ENCODE measurements at places on chromosomes 13 and 19.

- no peak for DNase-seq
Observed at GRCh38 chr13:67996101-67996500, 766.0 kb upstream of the PCDH9 start.

DNA sequence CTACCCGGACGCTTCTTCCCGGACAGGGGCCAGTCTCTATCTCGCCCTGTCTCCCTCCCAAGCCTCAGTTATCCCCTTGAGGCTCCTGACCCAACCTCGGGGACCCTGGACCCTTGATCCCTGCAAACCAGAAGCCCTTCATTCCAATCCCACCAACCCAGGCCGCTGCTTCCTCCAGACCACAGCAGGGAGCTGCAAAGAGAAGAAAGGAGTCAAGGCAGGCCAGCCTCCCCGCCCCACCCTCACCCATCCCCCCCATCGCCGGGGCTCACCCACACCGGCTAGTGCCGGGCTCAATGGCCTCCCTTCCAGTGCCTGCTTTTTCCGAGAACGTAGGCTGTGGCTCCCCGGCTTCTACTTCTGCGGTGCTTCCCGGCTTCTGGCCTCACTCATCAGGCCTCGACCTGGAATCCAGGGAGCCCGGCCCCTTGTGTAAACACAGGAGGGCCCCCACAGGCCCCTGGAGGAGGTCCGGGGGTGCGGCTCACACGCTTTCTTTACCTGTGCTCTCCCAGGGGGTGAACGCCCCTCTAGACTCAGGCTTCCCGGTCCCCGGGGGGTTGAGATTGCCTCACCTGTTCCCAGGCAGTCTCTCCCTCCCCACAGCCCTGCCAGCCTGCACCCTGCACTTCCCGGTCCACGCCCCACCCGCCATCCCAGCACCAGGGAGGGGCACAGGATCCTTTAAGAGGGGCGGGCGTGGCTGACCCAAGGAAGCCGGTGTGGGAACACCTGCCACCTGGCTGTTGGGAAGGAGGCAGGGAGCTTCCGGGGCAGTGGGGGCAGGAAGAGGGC lies at the start of gene FAM83E:
Gene FAM83E (minus strand): TSS at position 641 of the 795 bp plus-strand sequence. CDS start 1,704 bp downstream, outside the sequence.
- DNase-seq: no peak

DNA sequence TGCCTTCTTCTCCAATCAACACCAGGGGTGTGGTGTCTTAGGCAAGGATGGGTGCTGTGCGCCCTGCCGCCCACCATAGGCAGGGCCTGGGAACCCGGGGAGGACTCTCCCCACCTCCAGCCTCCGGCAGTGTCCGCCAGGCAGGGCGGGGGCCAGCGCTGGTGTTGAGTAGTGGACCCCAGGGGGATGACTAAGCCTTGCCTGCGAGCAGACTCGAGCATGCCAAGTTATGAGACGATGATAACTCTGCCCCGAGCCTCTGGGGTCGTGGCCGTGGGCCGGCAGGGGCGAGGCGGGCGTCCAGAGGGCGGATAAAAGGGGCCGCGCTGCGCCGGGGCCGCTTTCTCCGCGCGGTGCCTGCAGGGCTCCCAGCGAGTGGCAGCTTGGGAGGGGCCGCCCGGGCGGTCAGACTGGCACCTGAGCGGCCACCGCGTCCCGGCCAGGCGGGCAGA lies at the start of gene MEDAG:
Gene MEDAG (plus strand): TSS at position 340 of the 452 bp plus-strand sequence. CDS start 245 bp downstream, outside the sequence.
- DNase-seq: no peak

GRCh38 chr19:53537121-53537520 lies 824 bp upstream of the ZNF331 start:
- DNase-seq: no peak

- no peak for DNase-seq
Observed at GRCh38 chr13:111482126-111482525, 161.7 kb downstream of the TEX29 start.

DNA sequence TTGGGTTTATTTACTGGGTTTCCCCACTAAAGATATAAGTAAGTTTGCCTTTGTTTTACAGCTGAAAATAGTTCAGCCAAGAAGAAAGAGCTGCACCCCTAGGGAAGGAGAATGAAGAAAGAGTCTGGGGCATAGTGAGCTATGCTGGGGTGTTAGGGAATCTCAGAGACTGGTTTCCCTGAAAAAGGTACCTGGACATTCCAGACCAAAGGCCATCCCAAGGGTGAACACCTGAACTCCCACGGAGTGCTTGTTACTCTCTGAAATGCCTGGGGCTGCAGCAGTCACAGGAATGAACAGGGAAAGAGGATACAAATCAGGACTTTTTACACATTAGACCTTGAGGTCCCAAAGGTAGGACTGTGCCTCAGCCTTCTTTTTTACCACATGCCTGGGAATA lies 337.6 kb upstream of the SLC10A2 start:
- no peak for DNase-seq

DNA sequence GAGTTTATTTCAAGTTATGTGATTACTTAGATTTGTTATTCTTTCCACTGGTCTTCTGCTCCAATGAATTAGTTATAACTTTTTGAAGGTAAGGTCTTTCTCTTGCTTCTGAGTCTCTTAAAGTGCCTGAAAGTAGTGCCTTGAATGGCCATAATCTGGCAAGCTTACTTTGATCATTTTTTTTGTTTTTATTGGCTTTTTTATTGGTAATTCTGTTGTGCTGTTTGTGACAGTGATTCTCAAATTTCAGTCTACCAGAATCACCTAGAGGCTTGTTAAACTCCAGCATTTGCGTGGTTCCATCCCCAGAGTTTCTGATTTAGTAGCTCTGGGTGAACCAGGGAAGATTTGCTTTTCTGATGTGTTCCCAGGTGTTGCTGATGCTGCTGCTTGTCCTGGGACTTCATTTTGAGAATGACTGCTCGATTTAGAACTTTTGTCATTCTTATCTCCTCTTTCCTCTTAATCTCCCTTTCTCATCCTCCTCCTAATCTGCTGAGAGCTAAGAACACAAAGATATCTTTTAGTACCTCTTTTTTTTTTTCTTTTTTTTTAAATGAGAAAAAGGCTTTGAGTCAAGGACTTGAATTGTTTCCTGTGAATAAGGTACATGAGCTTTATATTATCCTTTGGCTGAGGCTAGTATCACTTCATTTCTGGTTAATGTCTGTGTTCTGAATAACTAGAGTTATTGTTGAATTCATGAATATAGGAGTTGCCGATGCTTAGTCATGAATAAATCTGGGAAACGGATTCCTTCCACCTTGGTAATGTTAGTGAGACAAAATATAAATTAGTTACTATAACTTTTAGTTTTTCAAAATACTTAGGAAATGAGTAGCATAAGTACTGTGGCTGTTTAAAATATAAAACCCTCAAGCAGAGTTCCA lies 91.4 kb downstream of the PAN3 start:
- DNase-seq: no peak

GRCh38 chr13:78121459-78122348 lies 203.1 kb upstream of the EDNRB start:
- peak; percentile 6 for DNase-seq

- no peak for DNase-seq
Observed at GRCh38 chr19:18648973-18649315, 12.1 kb downstream of the KLHL26 start.

- DNase-seq: peak; percentile 75
Observed at GRCh38 chr19:31408460-31409124, 59.4 kb upstream of the TSHZ3 start.

- DNase-seq: no peak
Observed at GRCh38 chr13:110055089-110055488, 251.9 kb downstream of the COL4A1 start.

- no peak for DNase-seq
Observed at GRCh38 chr13:33172400-33172799, 113.2 kb downstream of the STARD13 start.

- DNase-seq: no peak
Observed at GRCh38 chr13:96671073-96671472, 323.2 kb downstream of the OXGR1 start.

DNA sequence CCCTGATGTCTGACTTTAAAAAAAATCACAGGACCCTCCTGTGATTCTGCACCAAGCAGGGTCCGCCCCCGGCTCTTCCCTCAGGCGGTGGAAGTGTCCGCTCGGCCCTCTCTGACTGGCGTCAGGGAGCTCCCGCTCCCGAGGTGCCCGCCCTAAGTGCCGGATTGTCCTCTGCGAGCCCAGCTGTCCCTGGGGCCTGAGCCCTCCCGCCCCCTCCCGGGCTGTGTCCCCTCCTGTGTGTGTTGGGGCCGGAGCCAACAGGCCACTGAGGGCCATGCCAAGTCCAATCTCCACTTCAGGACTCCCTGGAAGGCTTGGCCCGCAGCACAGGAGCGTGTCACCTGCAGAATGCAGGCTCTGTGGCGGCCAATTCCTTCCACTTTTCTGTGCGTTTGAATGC lies 25.4 kb downstream of the MAP2K2 start:
- DNase-seq: no peak

- DNase-seq: no peak
Observed at GRCh38 chr19:3862826-3863500, 5.9 kb downstream of the ZFR2 start.

- no peak for DNase-seq
Observed at GRCh38 chr19:7904074-7905020, 670 bp downstream of the MAP2K7 start.

DNA sequence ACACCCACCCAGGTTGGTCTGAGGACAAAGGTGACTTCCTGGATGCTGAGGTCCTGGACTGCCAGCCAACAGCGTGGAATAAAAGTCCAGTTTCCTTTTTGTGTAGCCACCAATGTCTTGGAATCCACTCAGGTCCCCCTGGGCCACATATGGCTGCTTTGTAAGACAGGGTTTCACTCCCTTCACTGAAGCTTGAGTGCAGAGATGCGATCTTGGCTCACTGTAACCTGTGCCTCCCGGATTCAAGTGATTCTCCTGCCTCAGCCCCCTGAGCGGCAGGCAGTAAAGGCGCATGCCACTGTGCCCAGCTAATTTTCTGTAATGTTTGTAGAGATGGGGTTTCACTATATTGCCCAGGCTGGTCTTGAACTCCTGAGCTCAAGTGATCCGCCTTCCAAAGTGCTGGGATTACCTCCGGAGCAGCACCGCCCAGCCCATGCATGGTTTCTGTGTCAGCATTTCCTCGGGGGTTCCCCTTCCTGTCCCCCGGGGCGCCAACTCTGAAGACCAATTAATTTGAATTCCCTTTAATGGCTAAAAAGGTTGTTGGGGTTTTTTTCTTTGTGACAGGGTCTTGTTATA lies 17.5 kb downstream of the KANK2 start:
- no peak for DNase-seq

GRCh38 chr19:35755131-35755549 lies 1.7 kb downstream of the HSPB6 start:
- DNase-seq: no peak

DNA sequence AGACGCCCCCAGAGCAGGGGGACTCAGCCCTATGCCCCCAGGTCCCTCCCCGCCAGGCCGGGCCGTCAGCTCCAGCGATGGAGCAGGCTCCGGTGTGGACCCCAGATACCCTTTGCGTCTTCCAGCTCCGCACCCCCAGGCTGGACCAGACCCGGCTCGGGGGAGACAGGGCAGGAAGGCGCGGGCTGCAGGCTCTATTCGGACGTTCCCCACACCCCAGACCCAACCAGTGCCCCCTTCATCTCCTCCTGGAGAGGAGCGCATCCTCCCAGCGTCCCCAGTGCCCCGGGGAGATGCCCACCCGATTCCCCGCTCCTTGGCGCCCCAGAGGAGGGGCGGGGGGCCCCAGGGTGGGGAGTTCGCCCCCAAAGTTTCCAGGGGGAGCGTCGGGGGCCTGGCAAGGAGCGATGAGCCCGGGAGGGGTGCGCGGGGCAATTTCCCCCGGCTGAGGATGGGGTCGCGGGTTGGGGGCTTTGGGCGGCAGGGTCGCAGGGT lies 389 bp downstream of the LINGO3 start:
- DNase-seq: no peak

GRCh38 chr19:15293781-15294491 lies 38.4 kb downstream of the BRD4 start:
- DNase-seq: no peak

DNA sequence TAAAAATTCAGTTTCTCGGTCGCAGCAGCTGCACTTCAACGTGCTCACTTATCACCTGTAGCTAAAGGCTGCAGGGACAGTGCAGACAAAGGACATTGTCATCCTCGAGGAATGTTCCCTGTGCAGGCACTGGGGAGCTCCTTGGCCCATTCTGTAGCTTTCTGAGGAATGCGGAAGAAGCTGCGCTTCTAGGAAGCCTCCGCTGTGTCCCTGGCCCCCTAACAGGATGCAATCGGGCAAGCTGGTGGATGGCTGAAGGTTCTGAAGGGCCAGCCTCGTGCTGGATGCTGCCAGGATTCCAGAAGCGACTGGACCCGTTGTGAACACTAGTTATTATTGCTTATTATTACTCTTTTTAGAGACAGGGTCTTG lies 8.1 kb downstream of the ANO8 start:
- DNase-seq: no peak

- no peak for DNase-seq
Observed at GRCh38 chr13:27588405-27588804, 31.9 kb downstream of the LNX2 start.

DNA sequence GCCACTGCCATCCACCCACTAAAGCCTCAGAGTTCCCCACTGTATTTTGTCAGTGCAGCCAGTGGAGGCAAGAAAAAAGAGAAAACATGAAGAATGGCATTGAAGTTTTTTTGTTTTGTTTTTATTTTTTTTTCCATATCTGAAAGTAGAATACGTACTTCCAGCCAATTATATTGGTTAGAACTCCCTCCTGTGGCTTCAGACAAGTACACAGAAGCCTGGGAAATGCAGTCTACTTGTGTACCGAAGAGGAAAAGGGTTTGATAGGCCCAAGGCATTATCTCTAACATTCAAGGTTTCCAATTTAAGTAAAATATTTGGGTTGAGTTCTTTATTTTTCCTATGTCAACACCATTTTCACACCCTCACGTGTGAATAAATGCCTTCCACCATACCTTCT lies 696.2 kb upstream of the GPC6 start:
- no peak for DNase-seq

DNA sequence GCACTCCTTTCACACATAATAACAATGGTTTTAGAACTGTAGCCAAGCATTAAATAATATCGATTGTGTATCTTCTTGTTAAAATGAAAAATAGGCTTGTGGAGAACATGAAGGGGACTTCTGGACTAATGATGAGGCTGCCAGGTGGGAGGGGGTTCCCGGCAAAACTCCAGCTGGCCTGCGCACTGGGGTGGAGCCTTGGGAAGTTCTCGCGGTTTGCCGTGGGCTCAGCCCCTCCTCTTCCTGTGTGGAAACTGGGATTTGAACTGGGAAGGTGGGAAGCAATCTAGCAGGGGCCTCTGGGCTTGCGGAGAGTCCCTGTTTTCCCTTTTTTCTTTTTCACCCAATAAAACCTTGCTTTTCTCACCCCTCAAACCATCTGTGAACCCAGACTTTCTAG lies 113.7 kb upstream of the SLITRK1 start:
- no peak for DNase-seq

DNA sequence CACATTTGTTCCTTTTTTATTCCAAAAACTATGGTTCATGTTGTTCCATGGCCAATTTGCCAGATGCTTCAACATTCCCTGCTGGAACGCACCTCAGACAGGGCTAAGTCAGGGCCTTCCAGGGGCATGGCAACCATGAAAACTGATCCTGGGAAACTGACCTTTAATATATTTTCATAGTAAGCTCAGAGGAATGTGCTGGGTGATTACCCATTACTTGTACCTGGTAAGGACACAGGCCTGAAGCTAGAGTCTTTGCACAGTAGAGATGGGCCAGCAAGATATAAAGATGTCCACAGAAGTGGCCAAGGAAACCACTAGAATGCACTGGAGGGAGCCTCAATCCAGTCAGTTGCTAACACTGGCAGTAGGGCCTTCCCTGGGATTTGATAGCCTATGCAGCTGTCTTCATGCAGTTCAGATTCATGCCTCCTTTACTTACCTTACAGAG lies 353.1 kb downstream of the ENOX1 start:
- DNase-seq: no peak

Data from retinal pigment epithelial cell (primary cell).